ENCODE measurements at places on chromosomes 6 and 20.

DNA sequence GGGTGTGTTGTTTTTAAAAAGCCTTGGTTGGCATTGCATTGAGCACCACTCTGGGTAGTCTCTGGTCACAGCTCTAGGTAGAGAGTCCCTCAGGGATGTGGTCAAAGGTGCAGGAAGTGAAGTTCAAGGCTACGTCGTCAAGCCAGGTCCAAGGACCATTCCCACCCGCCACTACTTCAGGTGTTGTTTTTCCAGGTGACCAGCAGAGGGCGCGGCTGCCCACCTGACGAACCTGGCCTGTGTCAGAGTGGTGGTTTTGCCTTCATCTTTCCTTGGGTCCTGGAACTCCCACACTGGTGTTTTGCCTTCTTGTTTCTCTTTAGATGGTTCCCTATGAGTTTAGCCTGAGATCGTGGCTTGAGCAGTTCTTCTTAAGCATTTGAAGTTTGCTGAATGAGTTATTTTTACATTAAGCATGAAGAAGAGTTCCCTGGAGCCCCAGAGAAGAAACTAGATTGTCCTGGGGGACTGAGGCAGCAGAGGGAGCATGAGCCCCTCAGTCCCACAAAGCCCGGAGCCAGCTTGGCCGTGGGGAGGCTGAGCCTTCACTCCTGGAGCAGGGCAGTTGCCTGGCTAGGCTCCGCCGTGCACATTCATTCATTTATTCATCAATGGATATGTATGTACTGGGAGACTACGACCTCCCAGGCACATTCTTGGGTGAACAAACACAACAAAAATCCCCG is 5.6 kb upstream of the PHACTR3 start:
- DNase-seq = peak; percentile 55

DNA sequence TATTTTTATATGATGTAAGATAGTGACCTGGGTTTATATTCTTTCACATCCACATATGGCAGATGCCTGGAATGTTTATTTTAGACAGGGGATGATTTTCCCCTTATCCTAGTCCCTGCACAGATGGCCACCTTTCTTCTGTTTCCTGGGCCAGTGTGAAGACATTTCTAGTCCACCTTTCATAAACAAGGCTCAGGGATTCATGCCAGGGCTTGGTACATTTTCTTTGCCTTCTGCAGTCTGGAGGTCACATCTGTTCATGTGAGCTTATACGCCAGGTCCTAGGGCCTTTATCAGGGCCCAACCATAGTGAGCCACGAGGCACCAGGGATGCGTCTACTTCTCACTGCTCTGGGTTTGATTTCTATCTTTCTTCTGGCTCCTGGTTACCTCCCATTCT is 38.0 kb upstream of the ERVFRD-1 start:
- no peak for DNase-seq

DNA sequence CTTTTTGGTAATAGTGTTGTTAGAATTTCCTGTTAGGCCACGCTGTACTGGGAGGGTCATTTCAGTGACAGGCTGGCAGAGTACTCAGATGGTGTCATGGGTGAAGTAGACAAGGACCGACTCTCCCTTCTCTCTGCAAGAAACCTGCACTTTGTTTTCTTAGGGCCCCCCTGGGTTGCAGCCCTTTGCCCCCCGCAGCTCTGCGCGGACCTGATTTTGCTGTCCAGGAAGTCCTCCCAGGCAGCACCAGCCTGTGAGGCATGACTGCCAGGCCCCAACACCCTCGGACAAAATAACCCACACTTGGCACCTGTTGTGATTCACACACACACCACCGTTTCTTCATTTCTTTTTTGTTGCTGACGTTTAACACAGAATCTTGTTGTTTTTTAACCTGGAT is 21.8 kb upstream of the CLDN20 start:
- DNase-seq = no peak

- no peak for DNase-seq
These were observed 95.7 kb upstream of the GGTLC1 start for GRCh38 chr20:24084281-24084680.

DNA sequence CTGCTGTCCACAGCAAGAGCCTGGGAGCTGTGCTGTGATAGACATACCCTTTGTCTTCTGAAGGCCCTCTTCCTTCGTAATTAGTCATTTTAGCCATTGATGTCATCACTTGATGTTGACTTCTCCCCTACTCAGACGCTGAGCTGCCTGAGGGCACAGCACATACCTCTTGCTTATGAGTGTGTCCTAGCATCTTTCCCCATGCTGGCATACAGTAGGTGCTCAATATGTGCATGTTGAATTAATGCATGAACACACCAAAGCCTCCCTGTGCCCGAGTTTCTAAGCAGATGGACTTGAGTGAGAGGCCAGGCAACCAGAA is 35.8 kb upstream of the FAM83D start:
- DNase-seq = peak; percentile 34

GRCh38 chr6:127328043-127328609 is 15.3 kb downstream of the ECHDC1 start:
- DNase-seq = no peak

- DNase-seq = no peak
These were observed 11.0 kb downstream of the RRBP1 start for GRCh38 chr20:17671011-17671410.
